Mesothelial cell of epicardium (in vitro differentiated cells): ENCODE measurements at places on chromosomes 5 and 9.
A peak's percentile ranks its signal among the peaks of the same experiment; 100 is the strongest.

DNA sequence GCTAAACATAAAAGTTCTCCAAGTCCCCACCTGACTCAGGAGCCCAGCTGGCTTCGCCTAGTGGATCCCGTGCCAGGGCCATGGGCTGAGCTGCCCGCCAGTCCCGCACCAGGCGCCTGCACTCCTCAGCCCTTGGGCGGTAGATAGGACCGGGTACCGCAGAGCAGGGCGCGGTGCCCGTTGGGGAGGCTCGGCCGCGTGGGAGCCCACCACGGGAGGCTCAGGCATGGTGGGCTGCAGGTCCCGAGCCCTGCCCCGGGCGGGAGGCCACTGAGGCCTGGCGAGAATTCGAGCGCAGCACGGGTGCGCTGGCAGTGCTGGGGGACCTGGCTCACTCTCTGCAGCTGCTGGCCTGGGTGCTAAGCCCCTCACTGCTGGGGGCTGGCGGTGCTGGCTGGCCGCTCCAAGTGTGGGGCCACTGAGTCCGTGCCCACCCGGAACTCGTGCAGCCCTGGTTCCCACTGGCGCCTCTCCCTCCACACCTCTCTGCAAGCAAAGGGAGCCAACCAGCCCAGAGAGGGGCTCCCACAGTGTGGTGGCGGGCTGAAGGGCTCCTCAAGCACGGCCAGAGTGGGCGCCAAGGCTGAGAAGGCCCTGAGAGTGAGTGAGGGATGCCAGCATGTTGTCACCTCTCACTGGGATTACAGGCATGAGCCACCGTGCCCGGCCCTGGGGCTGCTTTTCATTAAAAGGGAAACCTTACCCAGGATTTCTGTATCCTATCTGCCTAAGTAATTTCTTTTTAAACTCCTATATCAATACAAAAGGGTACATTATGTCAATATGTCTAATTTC is 9.7 kb upstream of the SPZ1 start:
- DNase-seq: no peak
- H3K36me3 ChIP-seq: peaks cover 2% of the 10 kb centered on the region
- H3K4me3 ChIP-seq: no peak overlapping the region
- no peak overlapping the region for H3K27ac ChIP-seq

DNA sequence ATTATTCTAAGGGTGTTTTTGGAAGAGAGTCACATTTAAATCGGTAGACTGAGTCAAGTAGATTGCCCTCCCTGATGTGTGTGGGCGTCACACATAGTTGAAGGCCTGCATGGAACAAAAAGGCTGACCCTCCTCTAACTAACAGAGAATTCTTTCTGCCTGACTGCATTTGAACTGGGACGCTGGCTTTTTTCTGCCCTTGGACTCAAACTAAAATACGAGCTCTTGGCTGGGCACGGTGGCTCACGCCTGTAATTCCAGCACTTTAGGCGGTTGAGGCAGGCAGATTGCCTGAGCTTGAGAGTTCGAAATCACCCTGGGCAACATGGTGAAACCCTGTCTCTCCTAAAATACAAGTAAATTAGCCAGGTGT is 209.4 kb downstream of the MAN2A1 start:
- peaks cover 6% of the 10 kb centered on the region for H3K27me3 ChIP-seq
- DNase-seq: no peak
- no peak overlapping the region for H3K4me3 ChIP-seq
- no peaks in the 10 kb centered on the region for H3K4me1 ChIP-seq
- H3K36me3 ChIP-seq: no peaks in the 10 kb centered on the region
- H3K27ac ChIP-seq: no peak overlapping the region

DNA sequence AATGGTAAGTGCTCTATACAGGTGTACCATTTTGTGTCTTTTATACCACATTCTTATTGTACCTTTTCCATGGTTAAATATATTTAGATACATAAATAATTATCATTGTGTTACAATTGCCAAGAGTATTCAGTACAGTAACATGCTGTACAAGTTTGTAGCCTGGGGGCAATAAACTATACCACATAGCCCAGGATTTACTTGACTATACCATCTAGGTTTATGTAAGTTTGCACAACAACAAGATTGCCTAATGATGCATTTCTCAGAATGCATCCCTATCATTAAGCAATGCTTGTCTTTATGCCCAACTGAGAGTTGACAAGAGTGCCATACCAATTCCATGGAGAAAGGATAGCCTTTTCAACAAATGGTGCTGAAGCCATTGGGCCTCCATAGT is 136.7 kb upstream of the PJA2 start:
- no peak overlapping the region for H3K4me3 ChIP-seq
- peaks cover 2% of the 10 kb centered on the region for H3K4me1 ChIP-seq
- DNase-seq: no peak
- no peaks in the 10 kb centered on the region for H3K27me3 ChIP-seq
- peaks cover 6% of the 10 kb centered on the region for H3K36me3 ChIP-seq

GRCh38 chr5:145178641-145179523 is 656.3 kb downstream of the PRELID2 start:
- no peak for DNase-seq
- H3K36me3 ChIP-seq: no peaks in the 10 kb centered on the region
- peaks cover 2% of the 10 kb centered on the region for H3K27me3 ChIP-seq
- H3K4me1 ChIP-seq: peaks cover 18% of the 10 kb centered on the region

DNA sequence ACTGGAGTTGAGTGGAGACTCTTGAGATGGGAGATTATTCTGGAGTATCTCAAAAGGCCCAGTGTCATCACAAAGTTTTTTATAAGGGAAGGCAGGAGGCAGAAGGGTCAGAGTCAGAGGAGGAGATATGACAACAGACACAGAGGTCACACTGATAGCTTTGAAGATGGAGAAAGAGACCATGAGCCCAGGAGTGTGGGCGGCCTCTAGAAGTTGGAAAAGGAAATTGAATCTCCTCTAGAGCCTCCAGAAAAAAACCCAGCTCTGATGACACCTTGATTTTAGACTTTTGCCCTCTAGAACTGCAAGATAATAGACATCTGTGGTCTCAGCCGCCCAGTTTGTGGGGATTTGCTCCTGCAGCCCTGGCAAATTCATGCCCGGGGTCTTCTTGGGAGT is 64.8 kb upstream of the SPTLC1 start:
- no peaks in the 10 kb centered on the region for H3K27me3 ChIP-seq
- H3K27ac ChIP-seq: no peak overlapping the region
- H3K4me1 ChIP-seq: no peaks in the 10 kb centered on the region
- no peak overlapping the region for H3K4me3 ChIP-seq

DNA sequence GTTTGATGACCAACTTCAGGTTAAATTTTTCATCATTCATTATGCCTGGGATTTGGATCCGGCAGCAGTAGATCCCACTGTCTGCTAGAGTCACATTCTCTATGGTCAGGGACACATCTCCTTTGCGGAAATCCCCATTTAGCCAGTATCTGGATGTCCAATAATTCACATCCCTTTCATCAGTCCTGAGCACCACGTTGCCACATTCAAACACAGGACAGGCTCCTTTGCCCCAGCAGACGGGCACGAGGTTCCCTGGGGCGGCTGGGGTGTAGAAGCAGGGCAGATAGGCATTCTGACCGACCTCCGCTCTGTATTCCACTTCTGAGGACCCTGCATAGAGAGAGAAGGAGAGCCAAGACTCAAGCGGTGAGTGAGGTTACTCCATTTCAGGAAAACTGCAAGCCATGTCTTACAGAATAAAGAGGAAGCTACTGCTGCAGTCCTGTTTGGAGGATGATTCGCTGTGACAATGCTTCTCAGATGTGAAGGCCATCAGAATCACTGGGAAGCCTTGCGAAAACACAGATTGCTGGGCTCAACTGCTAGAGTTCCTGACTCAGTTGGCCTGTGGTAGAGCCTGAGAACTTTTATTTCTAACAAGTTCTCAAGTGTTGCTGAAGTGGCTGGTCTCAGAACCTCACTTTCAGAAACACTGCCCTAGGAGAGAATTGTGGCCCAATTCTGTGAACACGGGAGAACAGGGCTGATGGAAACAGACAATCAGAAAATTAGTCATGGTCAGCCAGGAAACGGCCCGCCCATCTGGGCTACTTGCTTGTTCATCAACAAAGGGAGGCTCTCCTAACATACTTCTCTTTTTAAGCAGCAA is 2.0 kb downstream of the HAVCR2 start:
- no peak for DNase-seq
- no peaks in the 10 kb centered on the region for H3K27me3 ChIP-seq
- H3K4me3 ChIP-seq: no peak overlapping the region
- H3K27ac ChIP-seq: no peak overlapping the region
- no peaks in the 10 kb centered on the region for H3K36me3 ChIP-seq

GRCh38 chr5:95975703-95976102 is 14.1 kb upstream of the ELL2 start:
- DNase-seq: no peak
- no peaks in the 10 kb centered on the region for H3K4me1 ChIP-seq
- no peak overlapping the region for H3K27ac ChIP-seq
- no peaks in the 10 kb centered on the region for H3K36me3 ChIP-seq

GRCh38 chr9:89721176-89721700 is 116.4 kb downstream of the GADD45G start:
- peaks cover 28% of the 10 kb centered on the region for H3K4me1 ChIP-seq
- DNase-seq: no peak
- H3K27me3 ChIP-seq: no peaks in the 10 kb centered on the region
- no peak overlapping the region for H3K27ac ChIP-seq

DNA sequence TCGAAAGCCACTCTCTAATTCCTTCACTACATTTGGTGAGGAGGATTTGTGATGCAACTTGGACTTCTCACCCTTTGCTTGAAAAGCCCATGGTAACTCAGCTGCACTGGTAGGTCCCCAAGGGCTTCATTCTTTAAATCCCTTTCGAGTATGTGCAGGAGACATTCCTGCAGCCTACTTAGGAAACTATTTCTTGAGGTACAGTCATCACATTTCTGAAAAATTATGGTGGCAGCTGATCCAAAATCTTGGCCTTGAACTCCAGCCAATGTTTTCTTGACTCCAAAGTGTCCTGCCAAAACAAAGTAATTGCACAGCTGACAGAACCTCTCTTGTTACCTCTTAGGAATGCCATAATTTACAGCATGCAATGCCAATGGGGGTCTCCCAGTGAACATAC is 99.7 kb downstream of the NPR3 start:
- no peak for DNase-seq
- no peaks in the 10 kb centered on the region for H3K36me3 ChIP-seq
- peaks cover 17% of the 10 kb centered on the region for H3K4me1 ChIP-seq
- H3K4me3 ChIP-seq: no peak overlapping the region
- H3K27ac ChIP-seq: no peak overlapping the region

DNA sequence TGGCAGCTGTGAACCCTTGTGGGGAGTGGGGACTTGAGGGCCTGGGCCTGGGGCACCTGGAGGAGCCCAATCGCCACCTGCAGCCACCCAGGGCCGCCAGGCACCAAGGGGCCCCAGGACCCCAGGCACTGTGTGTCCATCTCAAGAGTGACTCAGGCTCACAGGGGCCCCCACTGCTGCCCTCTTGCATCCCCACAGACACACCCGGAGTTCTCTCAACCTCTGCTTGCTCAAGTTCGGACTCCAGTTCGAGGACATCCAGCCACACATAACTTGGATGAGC is 51.9 kb downstream of the MRPL36 start:
- H3K4me3 ChIP-seq: no peak overlapping the region
- peaks cover 4% of the 10 kb centered on the region for H3K4me1 ChIP-seq
- H3K36me3 ChIP-seq: no peaks in the 10 kb centered on the region
- DNase-seq: no peak
- H3K27ac ChIP-seq: no peak overlapping the region
- H3K27me3 ChIP-seq: peaks cover 28% of the 10 kb centered on the region

DNA sequence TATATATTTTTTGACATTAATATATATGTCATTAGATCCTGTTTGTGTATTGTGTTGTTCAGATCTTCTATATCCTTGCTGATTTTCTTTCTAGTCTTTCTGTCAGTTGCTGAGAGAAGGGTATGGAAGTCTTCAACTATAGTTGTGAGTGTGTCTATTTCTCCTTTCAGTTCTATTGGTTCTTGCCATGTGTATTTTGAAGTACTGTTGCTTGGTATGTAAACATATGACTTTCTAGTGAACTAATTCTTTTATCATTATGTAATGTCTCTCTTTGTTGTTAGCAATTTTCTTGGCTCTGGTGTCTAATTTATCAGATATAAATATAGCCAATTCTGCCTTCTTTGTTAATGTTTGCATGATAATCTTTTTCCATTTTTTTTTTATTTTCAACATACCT is 84.3 kb upstream of the CAST start:
- no peaks in the 10 kb centered on the region for H3K36me3 ChIP-seq
- H3K27ac ChIP-seq: no peak overlapping the region
- H3K4me3 ChIP-seq: no peak overlapping the region
- no peaks in the 10 kb centered on the region for H3K4me1 ChIP-seq

- no peak for DNase-seq
- no peaks in the 10 kb centered on the region for H3K27me3 ChIP-seq
- H3K4me1 ChIP-seq: peaks cover 4% of the 10 kb centered on the region
- peaks cover 3% of the 10 kb centered on the region for H3K36me3 ChIP-seq
Observed at GRCh38 chr9:109416135-109416706, 81.9 kb downstream of the PTPN3 start.

- H3K4me3 ChIP-seq: no peak overlapping the region
- H3K27me3 ChIP-seq: no peaks in the 10 kb centered on the region
- no peak overlapping the region for H3K27ac ChIP-seq
- H3K36me3 ChIP-seq: no peaks in the 10 kb centered on the region
- peak; percentile 90 for DNase-seq
Observed at GRCh38 chr9:38088006-38088925, 19.2 kb upstream of the SHB start.

DNA sequence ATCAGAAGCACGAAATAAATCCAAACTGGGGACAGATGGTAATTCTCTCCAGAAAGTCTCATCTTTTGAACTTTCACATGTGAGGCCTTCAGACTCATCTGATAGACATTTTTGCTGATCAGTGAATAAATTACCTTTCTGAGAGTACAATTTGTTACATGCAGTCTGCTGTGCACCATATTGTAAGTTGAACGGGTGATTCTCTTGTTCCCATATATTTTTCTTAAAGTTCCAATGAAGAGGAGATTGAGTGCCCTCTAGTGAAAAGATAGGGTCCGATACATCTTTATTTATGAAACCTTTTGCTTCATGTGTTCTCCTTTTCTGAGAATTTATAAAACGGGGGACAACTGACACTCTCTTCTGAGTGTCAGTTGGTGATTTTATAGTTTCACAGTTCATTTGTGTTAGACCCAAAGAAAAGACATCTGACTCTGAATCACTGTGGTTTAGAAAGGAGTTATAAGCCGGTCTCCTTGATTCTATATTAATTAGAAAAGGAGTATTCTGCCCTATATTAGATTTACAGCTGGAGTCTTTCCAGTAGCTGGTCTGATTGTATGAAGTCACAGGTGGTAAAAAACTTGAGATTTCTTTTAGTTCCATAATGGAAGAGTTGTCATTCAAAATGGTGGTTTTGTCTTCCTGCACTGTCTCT is 30.4 kb downstream of the GNG10 start:
- peaks cover under 1% of the 10 kb centered on the region for H3K36me3 ChIP-seq
- no peaks in the 10 kb centered on the region for H3K27me3 ChIP-seq
- H3K4me3 ChIP-seq: no peak overlapping the region

DNA sequence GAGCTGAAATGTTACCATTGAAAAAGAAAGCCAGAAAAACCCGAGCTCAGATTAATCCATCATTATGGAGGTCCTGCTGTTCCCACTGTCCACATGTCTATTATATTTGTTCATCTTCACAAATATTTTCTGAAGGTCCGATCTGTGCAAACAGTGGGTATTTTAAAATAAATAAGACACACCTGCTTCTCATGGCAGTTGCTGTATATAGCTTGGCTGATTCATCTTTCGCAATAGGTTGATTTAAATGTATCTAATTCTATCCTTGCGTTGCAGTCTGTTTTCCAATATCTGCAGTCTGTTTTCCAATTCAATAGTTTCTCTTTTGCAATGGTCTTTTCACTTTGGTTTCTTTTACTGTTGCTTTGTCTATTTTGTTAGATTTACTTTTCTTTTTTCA is 87.4 kb upstream of the PCA3 start:
- H3K27me3 ChIP-seq: no peaks in the 10 kb centered on the region
- H3K4me3 ChIP-seq: no peak overlapping the region
- no peak for DNase-seq

GRCh38 chr9:85600675-85601263 is 141.0 kb downstream of the AGTPBP1 start:
- no peak overlapping the region for H3K4me3 ChIP-seq
- no peak for DNase-seq
- H3K27ac ChIP-seq: no peak overlapping the region
- peaks cover 32% of the 10 kb centered on the region for H3K36me3 ChIP-seq
- peaks cover 5% of the 10 kb centered on the region for H3K4me1 ChIP-seq
